ENCODE measurements at places on chromosomes 12 and 14. TPM values are rescaled to one million over a fixed set of nuclear protein-coding genes. Genes with fewer than 3 reads are reported as not detected.

GRCh38 chr12:130281153-130281799 lies 56.4 kb upstream of the PIWIL1 start:
- DNase-seq: peak; percentile 1

DNA sequence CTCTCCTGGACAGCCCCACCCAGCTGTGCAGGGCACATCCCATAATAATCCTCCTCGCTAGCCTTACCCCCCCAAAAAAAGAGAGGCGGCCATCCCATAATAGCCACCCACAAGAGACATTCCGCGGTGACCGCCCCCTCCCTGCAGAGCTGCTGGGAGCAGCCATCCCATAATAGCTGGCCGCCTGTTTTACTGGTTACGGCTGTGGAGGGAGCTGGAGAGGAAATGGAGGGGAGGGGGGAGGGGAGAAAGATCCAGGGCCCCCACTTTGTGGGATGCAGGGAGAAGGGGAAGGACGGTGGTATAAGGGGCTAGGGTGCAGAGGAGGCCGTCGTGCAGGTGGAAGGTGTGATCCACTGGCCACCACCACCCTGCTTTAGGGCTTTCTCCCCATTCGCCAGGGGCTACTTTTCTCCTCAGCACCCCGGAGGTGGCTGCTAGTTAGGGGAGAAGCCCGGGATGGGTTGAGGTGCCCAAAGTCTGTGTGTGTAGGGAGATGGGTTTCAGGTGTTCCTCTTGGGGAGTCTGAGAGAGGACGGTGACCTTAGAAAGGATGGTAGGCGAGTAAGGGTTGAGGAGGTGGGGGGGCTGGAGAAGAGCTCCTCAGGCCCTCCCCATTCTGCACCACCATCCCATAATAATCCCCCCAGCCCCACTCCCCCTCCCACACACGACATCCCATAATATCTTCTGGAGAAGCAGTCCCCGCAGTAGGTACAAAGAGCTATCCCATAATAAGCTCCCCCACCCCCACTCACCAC lies 6.0 kb upstream of the CHD4 start:
- peak; percentile 89 for DNase-seq

- DNase-seq: no peak
Observed at GRCh38 chr14:74841230-74842207, 34.4 kb downstream of the PROX2 start.

DNA sequence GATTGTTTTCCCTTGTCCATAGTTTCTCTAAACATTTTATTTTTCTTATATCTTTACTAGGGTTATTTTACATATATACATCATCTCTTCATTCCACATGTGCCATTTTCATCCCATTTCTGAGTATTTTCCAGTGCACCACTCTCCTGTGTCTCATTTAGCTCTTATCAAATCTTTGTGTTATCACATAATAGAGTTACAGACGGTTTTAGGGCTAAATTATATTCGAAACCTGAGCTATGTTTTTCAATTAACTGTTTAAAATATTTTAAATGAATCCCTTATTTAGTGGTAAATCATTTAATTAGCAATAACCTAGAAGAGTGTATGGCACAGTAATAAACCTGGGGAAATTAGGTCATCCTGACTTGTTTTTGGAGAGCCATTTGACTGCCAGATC lies 160.4 kb upstream of the DCN start:
- DNase-seq: no peak

DNA sequence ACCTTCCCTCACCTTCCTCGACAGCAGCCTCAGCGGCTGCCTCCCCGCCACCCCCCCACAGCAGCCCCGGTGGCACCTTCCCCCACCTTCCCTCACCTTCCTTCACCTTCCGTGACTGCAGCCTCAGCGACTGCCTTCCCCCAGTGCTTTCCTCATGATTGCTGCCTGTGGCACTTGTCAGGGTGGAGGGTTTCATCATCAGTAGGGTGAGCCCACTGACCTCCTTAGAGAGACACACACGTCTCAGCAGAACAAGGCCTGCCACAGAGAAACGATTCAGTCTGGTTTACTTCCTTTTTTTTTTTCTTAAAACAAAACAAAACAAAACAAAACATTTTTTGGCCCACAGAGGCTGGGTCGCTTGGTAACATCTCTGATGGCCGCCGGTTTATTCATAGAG lies 75.0 kb downstream of the EP400 start:
- DNase-seq: no peak

DNA sequence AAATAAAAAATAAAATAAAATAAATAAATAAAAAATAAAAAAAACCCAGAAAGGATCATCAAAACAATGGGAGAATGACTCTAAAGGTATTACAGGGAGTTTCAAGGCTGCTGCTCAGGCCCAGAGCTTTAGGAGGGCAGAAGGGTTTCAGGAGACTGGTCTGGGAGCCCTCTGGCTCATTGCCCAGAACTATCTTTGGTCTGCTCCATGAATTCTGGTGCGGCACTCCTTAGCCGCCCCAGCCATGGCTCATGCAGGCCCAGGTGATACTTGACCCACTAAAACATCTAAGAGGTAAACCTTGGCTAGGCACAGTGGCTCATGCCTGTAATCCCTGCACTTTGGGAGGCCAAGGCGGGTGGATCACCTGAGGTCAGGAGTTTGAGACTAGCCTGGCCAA lies 14.7 kb upstream of the TMED10 start:
- no peak for DNase-seq

- no peak for DNase-seq
Observed at GRCh38 chr14:56422221-56422620, 157.4 kb upstream of the TMEM260 start.

DNA sequence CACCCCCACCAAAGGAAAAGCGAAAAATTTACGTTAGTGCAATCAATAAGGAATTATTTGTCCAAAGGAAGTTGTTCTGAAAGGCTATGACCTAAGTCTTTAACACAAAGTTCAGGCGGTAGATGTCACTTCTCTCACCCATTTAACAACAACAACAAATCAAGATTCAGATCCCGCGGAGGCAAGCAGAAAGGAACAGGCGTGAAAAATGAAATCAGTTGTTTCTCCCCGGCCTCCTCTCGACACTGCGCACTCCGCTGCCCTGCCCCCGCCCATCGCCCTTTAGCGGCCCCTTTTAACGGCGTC lies 1.4 kb downstream of the DENND5B start:
- DNase-seq: no peak

- peak; percentile 2 for DNase-seq
Observed at GRCh38 chr12:45713078-45713477, 16.4 kb upstream of the ARID2 start.

DNA sequence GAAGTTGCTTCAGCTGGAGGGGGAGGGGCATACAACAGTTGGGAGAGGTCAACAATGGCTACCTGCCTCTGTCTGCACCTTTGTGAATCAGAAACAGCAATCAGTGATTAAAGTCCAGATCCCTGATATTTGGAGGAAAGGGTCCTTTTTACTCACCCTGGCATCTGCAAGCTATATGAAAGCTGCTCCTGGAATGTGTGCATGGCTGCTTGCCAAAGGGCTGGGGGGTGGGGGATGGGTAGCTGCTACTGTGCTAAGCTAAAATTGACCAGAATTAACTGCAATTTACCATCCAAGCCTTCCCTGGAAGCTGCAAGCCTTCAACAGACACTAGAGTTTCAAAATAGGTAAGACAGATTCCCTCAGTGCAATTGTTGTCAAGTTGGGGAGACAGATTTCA lies 13.5 kb upstream of the GTF2A1 start:
- DNase-seq: peak; percentile 17

- no peak for DNase-seq
Observed at GRCh38 chr12:132279930-132280329, 49.5 kb downstream of the GALNT9 start.

- no peak for DNase-seq
Observed at GRCh38 chr14:76109087-76109880, 42.4 kb upstream of the GPATCH2L start.

DNA sequence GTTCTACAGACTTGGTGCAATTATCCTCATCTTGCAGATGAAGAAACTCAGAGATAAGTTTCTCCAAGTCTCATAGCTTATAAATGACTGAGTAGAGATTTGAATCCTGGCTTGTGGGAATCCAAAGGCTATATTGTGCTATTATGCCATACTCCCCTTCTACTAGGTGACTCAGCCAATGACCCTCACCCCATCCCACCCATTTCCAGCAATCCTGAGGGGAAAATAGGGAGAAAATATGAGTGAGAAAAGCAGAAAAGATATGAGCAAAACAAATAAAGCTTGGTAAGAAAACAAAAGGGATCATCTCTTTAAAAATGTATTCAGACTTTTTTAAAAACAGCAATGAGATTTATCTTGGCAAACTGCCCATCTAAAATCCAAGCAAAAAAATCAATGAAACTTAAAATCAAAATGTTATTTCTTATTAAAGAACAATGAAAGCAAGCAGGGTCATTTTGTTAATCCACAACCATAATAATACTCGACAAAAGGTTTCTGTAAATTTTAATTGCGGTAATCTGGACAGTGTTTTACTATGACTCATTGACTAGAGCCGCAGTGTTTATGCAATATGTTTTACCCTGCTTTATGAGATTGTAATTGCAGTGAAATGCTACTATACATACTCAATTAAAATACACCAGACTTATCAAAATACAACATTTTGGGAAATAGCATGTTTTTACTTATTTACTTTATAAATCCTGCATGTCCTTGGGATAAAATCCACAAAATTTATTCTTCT lies 13.1 kb upstream of the LGR5 start:
- peak; percentile 10 for DNase-seq

- DNase-seq: no peak
Observed at GRCh38 chr12:130754234-130754901, 38.3 kb upstream of the RIMBP2 start.

DNA sequence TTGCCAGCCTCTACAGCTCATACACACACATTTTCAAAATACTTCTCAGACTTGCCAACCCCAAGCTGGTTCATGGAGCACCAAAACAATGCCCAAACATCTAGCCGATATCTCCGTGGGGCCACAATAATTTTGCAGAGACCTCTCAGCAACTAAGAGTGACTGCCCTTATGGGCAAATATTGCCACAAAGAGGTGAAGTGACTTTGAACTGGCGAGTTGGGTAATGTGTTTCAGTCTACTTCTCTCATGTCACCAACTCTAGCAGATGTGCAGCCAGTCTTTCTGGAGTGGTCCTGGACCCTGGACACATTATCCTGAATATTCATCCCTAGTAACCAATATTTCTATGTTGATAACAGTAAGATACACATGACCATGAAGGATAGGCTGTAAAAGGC lies 290.3 kb downstream of the EMP1 start:
- DNase-seq: no peak

DNA sequence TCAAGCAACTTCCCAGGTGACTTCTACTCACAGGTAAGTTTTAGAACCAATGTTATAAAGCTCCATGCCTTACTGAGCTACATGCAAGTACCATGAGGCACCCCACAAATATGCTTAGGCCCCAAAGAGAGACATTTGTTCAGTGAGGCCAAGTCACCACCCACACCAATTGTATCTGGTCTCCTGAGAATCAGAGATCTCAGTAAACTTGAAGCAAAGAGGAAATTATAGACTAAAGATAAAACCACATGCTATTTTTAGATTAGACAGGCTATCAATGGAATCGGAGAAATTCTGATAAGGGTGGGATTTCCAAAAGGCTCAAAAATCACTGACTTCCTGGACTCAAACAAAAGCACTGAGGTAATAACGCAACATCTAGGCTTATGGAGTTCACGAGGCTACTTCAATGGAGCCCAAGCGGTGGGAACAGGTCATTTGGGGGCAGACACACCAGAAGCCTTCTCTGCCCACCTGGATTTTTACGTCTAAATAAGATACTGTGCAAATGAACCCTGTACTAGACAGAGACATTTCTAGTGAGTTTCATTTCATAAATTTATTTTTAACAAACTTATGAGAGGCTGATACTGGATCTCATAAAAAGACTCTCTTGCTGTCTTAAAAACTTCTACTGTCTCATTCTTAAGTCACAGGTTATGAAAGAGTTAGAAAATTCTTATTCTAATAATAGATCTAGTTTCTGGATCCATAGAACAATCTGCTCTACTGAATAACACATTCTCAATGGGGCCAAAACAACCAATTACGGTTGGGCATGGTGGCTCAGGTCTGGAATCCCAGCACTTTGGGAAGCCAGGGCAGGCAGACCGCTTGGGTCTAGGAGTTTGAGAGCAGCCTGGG lies 7.7 kb downstream of the SLC15A4 start:
- DNase-seq: no peak

Gene FSCB
- total RNA-seq: not detected

Gene SIX6
- total RNA-seq: not detected

Gene DBX2
- total RNA-seq: not detected

Gene NRXN3
- total RNA-seq: 0.24 TPM

Gene ADAM21
- total RNA-seq: 1.6 TPM

Gene KRT84
- total RNA-seq: not detected

Gene LRP1-AS
- not detected for total RNA-seq

All from RPMI7951 (cell line).